Fibroblast of skin of right biceps (primary cell): ENCODE measurements at places on chromosomes 4 and X.

DNA sequence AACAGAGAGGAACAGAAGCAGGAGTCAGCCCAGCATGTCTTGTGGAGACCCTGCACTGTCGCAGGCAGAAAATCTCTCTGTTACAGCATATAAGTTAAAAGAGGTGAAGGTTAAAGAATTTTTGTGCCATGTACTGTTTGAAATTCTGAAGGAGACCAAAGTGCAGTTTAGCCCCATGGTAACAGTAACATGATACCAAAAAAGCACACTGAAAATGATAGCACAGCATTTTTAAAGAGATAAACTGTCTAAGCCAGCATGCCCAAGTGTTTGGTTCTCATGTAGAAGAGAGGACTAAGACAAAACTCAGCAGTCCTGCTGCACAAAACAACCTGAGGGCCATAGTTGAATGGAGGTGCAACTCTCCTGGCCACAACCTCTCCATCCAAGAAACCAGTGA lies 41.9 kb upstream of the PARM1 start:
- DNase-seq = no peak

GRCh38 chrX:10423716-10424115 lies 196.7 kb downstream of the MID1 start:
- no peak for DNase-seq

DNA sequence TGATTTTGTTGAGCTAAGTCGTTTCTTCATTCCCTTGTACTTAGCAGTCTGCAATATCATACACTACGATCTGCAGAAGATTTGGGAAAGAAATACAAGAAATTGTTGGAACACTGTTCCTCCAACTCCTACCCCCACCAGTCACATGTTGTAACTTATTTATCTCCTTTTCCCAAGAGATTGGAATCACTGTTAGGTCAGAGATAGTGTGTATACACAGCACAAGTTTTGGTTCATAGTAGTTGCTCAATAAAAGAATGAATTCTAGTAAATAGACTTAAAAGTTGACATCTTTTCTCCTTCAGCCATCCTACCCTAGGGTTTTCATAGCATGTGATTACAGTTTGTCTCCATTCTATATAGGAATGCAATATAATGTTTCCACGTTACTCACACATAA lies 68.8 kb downstream of the ARFIP1 start:
- no peak for DNase-seq

GRCh38 chrX:22378296-22378695 lies 105.6 kb downstream of the CBLL2 start:
- DNase-seq = no peak

GRCh38 chrX:66677430-66677829 lies 38.6 kb upstream of the EDA2R start:
- DNase-seq = peak; percentile 14

GRCh38 chrX:78886550-78886949 lies 58.6 kb upstream of the P2RY10 start:
- peak; percentile 4 for DNase-seq

GRCh38 chr4:101205916-101206315 lies 141.4 kb downstream of the PPP3CA start:
- DNase-seq = peak; percentile 53

GRCh38 chr4:4862665-4863482 lies 3.4 kb downstream of the MSX1 start:
- DNase-seq = no peak

GRCh38 chrX:46637938-46638337 lies 64.4 kb downstream of the CHST7 start:
- peak; percentile 59 for DNase-seq

DNA sequence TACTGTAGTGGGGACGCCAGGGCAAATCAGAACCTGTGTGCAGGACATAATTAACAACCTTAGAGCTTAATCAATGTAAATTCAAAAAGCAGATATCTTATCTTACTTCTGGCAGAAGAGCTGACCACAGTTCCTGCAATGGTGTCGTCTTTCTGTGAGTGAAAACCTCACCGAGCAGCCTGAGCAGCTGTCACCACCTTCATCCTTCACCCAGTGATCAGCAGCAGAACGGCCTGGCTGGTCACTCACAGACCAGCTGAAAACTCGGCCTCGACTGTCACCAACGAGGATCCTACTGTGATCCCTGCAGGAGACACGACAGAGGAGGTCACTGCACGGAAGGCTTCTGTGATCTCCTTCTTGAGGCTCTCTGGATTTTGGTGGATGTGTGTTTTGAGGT lies 94.2 kb downstream of the CDS1 start:
- DNase-seq = no peak

- no peak for DNase-seq
Measured at GRCh38 chrX:15167826-15168225, 102.1 kb downstream of the ASB9 start.

- DNase-seq = peak; percentile 69
Measured at GRCh38 chr4:7828793-7829301, 110.8 kb downstream of the AFAP1 start.
